Activated naive CD8-positive, alpha-beta T cell treated with anti-CD3 and anti-CD28 coated beads for 36 hours (primary cell): ENCODE measurements at places on chromosomes 5 and 9. TPM values are rescaled to one million over a fixed set of nuclear protein-coding genes. Genes with fewer than 3 reads are reported as not detected.

- no peak for DNase-seq
- H3K36me3 ChIP-seq: no peaks in the 10 kb centered on the region
- H3K27ac ChIP-seq: no peak overlapping the region
- no peaks in the 10 kb centered on the region for H3K4me1 ChIP-seq
- no peak overlapping the region for H3K4me3 ChIP-seq
These were observed 206.1 kb downstream of the TUSC1 start for GRCh38 chr9:25472085-25472607.

DNA sequence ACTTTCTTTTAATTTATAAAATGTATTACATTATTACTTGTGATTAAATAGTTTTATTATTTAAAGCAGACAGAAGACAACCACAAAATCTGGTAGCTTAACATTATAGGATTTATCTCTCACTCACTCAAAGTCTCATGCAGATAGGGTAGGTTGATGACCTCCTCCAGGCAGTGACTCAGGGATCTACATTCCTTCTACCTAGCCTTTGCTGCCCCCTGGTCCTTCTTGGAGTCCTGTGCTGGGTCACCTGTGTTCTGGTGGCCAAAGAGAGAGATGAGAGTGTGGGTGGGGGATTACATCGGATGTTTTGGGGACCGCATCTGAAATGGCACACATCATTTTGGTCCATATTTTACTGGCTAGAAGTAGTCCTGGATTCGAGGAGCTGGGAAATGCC, 95.7 kb upstream of the CTSL start:
- H3K27ac ChIP-seq: no peak overlapping the region
- DNase-seq: no peak
- no peaks in the 10 kb centered on the region for H3K27me3 ChIP-seq

GRCh38 chr5:176741561-176742211, 68.7 kb upstream of the UNC5A start:
- no peak overlapping the region for H3K27ac ChIP-seq
- H3K36me3 ChIP-seq: no peaks in the 10 kb centered on the region
- H3K4me1 ChIP-seq: peaks cover 10% of the 10 kb centered on the region

DNA sequence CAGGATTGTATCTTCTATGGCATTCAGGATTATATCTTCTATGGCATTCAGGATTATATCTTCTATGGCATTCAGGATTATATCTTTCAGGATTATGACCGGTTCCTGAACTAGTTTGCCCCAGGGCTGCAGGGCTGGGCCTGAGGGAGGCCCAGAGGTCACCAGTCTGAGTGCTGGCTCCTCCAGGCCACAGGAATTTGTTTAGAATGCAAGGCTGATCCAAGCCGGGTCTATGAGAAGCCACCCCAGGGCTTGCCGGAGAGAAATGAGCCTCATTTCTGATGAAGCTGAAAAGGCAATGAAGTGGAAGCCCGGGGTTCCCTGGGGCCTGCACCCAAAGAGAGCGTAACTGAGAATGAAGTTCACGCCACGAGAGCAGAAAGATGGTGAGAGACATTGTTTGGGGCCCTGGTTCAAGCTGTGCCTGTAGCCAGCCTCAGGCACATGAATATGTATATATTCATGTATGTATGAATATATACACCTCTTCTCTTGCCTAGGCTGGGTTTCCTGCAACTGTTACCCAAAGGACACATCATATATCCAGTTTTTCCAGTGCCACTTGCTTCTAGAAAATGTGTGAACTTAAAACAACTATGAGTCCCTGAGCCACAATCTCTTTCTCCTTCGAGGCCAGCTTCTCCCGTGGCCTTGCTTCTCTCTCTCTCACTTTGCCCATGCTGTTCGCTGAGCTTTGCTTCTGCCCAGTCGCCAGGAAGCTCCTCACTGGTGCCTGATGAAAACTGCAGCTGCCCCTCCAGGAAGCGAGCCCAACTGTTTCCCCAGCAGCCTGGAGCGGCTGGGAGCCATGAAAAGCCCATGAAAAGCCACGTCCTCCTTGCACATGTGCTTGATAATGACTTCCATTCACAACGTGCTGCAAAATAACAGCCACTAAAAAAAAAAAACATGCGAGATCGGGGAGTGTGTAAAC, 62.3 kb downstream of the GTF3C4 start:
- no peaks in the 10 kb centered on the region for H3K4me1 ChIP-seq
- H3K27ac ChIP-seq: no peak overlapping the region
- no peak for DNase-seq
- H3K4me3 ChIP-seq: no peak overlapping the region
- no peaks in the 10 kb centered on the region for H3K36me3 ChIP-seq
- H3K27me3 ChIP-seq: peaks cover 17% of the 10 kb centered on the region

- no peak overlapping the region for H3K27ac ChIP-seq
- H3K4me3 ChIP-seq: no peak overlapping the region
- DNase-seq: no peak
- H3K4me1 ChIP-seq: no peaks in the 10 kb centered on the region
- no peaks in the 10 kb centered on the region for H3K36me3 ChIP-seq
- peaks cover 23% of the 10 kb centered on the region for H3K27me3 ChIP-seq
These were observed 261.5 kb downstream of the CEMIP2 start for GRCh38 chr9:71506821-71507220.

DNA sequence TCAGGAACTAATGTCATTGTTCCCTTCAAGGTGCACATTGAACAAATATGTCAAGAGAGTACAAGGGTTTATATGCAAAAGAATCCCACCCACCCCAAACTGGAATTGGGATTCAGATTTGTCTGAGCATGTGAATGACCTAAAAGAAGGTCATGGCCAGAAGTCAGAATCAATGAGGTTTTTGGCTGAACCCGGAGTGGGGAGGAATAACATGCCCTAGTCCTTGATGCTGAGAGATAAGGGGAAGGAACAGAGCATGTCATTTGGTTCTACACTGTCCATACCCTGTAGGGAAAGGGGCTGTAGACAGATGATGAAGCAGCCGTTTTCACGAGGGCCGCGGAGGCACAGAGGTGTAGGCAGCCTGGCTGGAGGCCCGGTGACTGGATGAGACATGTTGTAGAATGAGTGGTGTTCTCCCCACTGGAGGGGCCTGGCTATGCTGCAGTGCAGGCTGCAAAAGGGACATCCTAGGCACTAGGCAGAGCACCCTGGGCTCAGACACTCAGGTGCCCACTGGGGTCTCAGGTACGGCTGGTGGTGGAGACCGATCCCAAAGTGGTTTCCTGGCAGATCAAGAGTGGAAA, 65.9 kb downstream of the ZFAND5 start:
- DNase-seq: no peak
- no peaks in the 10 kb centered on the region for H3K27me3 ChIP-seq
- H3K36me3 ChIP-seq: no peaks in the 10 kb centered on the region
- peaks cover 11% of the 10 kb centered on the region for H3K4me1 ChIP-seq
- no peak overlapping the region for H3K27ac ChIP-seq

DNA sequence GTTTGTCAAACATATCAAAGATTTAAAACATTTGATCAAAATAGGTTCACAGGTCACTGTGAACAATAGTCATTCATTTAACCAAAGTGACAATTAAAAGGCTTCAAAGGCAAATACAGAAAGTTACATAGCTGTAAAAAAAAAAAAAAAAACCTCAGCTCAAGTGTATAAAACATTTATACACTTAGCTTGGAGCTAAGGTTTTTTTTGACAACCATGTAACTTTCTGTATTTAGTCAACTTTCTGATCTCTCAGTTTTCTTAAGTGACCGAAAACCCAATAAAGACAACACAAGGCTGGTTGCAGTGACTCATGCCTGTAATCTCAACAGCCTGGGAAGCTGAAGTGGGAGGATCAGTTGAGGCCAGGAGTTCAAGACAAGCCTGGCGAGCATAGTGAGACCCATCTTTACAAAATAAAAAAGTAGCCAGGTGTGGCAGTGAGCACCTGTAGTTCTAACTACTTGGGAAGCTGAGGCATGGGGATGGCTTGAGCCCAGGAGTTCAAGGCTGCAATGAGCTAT, 16.4 kb upstream of the UBTD2 start:
- no peaks in the 10 kb centered on the region for H3K36me3 ChIP-seq
- H3K27ac ChIP-seq: no peak overlapping the region
- H3K27me3 ChIP-seq: peaks cover 10% of the 10 kb centered on the region
- H3K4me1 ChIP-seq: no peaks in the 10 kb centered on the region

The FOXD4L5 gene
- total RNA-seq: 0.10 TPM

- DNase-seq: no peak
- no peaks in the 10 kb centered on the region for H3K27me3 ChIP-seq
These were observed 344.2 kb downstream of the ADGRV1 start for GRCh38 chr5:90902651-90903386.
